ENCODE measurements at places on chromosomes 3 and 15. TPM values are rescaled to one million over a fixed set of nuclear protein-coding genes. Genes with fewer than 3 reads are reported as not detected.

CCR8 gene
- not detected for total RNA-seq

DLEC1 gene
- total RNA-seq, result not detected

ROBO2 gene
- total RNA-seq, result under 0.01 TPM

SMCO1 gene
- not detected for total RNA-seq

ACOX2 gene
- total RNA-seq, result 0.39 TPM

KLHL6 gene
- 0.16 TPM for total RNA-seq

UMPS gene
- 24.8 TPM for total RNA-seq

PLXNA1 gene
- total RNA-seq, result 100 TPM
